ENCODE measurements at places on chromosomes 4 and X.

DNA sequence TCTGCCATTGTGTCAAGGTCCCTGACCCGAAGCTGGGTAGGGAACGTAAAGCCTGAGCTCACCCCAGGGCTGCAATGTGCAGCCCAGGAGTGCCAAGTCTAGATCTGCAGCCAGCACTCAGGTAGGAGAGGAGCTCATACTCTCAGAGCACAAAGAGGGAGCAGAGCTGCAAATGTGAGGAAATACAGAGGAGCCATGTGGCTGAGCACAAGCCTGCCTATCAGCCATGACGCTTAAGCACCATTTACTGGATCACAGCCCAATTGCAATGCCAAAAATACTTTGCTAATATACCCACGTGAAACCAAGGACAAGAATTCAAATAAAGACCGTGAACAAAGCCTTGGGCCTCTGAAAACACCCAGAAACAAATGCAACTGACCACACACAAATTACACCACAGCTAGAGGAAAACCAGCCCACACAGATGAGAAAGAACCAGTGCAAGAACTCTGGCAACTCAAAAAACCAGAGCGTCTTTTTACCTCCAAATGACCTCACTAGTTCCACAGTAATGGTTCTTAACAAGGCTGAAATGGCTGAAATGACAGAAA, 69.0 kb upstream of the HPF1 start:
- DNase-seq, result no peak

- no peak for DNase-seq
These were observed 21.0 kb upstream of the TMSB15B start for GRCh38 chrX:103941201-103941975.

- no peak for DNase-seq
These were observed 18.5 kb downstream of the UVSSA start for GRCh38 chr4:1365271-1366178.

DNA sequence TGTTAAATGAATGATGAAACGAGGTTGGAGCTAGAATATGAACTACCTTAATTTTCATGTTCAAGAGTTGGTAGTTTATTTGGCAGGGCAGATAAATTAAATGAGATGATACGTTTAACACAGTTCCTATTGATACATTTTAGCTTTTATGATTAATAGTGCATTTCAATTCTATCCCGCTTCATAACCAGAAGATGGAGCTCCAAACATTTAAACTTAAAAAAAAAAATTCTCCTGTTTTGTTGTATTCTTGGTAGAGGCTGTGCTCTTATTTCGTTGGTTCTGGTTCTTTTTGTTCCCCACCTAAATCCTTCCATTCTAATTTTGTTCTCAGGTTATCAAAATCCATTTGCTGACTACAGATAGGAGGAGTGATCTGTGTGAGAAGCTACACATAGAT, 71.8 kb upstream of the PTPN13 start:
- no peak for DNase-seq
